Stimulated activated CD4-positive, alpha-beta T cell treated with anti-CD3 and anti-CD28 coated beads, Interleukin-4, amount 100 ng/mL, for 1 hour (primary cell): ENCODE measurements at places on chromosomes 7 and 10.

GRCh38 chr10:775245-776075, 86.0 kb upstream of the DIP2C start:
- no peak for DNase-seq

GRCh38 chr7:113561446-113561845, 357.4 kb downstream of the PPP1R3A start:
- no peak for DNase-seq

GRCh38 chr7:2387897-2388636, 15.3 kb upstream of the CHST12 start:
- no peak for DNase-seq

DNA sequence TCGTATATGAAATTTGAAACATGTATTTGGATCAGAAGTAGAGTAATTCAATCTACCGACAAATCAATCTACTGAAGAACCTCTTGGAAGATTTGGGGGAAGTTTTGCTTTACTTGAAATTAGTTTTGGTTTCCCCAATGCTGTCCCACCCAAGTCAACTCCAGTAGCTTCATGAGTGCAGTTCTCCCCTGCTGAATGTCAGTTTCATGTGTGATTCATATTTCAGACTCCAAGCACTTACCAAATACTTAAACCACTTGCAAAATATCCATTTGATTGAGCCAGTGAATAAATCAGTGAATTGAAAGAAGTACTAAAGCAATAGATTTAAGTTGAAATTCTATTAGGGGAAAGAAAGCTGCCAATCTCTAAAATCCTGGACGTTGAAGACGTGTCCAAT, 9.3 kb downstream of the CALML5 start:
- no peak for DNase-seq

- no peak for DNase-seq
Measured at GRCh38 chr10:43599333-43599732, 6.9 kb upstream of the ZNF485 start.

DNA sequence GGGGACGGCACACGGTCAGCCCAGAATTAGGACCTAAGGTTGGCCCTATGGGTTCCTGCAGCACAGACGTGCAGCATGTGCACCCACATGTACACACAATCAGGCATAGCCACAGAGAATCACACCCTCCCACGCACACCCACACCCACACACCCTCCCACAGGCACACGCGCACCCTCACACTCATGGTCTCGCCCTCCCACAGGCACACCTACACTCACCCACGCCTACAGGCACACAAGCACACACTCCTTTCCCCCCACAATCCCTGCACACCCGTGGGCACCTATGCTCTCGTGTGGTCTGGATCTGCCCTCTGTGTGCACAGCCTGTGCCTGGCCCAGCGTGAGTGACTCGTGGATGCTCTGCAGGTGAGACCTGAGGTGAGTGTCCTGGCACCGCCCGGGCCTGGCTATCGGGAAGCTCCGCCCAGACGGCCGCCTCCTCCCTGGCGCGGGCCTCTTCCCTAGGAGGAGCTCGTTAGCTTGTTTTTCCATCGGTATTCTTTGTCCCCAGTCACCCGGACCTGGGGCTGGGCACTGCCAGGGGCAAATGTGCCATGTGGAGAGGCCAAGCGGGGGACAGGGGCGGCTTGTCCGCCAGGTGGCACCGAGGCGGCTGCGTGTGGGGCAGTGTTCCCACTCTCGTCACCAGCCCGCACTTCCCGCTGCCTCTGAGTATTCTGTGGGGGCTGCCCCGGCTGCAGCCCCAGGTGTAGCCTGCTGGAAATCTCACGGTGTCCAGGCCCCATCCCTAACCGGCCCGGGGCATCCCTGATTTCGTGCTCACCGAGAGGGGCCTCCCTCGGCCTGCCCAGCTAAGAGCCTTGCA, 110.2 kb upstream of the FAM20C start:
- no peak for DNase-seq

GRCh38 chr7:24026351-24026750, 257.6 kb upstream of the NPY start:
- DNase-seq, result no peak

- DNase-seq, result no peak
Measured at GRCh38 chr10:85979598-85979997, 387.0 kb downstream of the GRID1 start.

DNA sequence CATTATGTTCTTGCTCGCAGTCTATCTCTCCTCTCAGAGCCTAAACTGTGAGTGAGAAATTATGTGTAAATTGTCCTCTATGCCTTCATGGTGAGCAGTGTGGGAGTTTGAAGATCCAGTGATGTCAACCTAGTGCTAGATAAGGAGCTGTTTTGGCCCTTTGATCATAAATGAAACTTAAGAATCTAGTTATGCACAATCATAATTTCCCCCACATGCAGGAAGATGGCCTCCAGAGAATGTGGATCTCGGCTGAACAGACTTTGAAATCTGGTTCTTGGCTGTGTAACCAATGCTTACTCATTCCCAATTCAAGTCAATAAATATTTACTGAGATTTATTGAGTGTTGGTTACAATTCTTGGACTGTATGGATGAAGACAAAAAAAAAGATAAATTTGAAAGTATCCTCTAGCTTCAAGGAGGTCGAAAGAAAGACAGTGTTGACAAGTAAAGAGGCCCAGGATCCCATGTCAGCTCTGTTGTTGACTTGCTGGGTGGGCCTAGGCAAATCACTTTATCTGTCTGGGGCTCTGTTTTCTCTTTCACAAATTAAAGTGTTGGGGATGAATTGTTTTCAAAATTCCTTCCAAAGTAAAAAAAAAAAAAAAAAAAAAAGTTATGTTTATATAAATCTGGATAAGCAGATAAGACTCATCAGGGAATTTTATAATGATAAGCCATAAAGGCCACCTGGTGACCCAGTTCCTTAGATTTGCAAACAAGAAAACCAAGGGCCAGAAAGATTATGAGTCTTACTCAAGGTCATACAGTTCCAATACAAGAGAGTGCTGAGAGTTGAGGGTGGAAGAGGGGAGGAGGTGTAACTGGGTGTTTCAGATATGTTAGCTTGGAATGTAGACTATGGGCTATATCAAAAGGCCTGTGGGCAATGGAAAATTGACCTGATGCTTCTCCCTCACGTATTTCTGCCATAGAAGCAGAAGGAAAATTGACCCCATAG, 969.9 kb downstream of the KCNMA1 start:
- no peak for DNase-seq

DNA sequence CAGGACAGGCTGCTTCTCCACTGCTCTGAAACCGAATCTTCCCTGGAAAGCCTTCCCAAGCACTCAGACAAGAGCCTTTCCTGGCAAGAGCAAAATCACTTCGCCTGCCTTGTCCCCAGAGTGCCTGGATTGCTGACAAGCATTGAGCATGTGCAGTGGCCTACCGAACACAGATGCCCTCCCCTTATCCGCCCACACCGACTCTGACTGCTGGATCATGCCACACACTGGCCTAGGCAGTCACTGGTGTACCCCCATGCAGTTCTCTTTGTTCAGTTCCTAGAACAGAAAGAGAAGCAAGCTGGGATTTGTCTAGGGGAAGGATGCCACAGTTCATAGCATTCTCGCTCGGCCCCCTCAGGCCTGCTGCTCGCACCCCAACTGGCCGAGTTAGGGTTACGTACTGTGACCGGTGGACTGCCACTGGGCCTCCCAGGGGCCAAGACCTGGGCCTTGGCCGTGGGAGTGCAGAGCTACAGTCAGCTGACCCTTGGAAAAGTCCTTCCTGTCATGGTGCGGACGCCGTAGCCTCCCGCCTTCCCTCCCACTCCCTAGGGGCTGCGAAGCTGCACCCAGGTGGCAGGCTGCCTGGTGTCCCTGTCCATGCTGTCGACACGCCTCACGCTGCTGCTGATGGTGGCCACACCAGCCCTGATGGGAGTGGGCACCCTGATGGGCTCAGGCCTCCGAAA, 6.9 kb downstream of the ABCB8 start:
- DNase-seq, result no peak

DNA sequence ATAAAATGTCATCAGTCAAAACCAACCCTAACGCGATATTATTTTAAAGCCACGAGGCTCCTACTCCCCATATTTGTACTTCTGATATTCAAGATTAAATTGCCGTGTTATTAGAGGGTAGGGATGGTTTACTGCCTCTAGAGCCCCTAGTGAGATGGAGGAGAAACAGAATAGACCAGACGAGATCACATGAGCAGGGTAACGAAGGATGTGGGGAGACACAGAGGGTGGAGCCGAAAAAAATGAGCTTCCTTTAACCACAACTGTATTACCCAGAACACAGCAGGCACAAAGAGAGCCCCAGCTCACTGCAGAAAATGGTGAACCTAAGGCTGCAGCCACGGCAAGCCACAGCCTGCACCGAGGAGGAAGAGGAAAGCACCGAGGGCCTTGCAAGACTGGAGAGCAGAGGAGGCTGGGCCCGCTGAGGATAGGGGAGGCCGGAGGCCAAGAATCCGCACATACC, 14.3 kb downstream of the ZC3HAV1 start:
- DNase-seq, result peak; percentile 48

DNA sequence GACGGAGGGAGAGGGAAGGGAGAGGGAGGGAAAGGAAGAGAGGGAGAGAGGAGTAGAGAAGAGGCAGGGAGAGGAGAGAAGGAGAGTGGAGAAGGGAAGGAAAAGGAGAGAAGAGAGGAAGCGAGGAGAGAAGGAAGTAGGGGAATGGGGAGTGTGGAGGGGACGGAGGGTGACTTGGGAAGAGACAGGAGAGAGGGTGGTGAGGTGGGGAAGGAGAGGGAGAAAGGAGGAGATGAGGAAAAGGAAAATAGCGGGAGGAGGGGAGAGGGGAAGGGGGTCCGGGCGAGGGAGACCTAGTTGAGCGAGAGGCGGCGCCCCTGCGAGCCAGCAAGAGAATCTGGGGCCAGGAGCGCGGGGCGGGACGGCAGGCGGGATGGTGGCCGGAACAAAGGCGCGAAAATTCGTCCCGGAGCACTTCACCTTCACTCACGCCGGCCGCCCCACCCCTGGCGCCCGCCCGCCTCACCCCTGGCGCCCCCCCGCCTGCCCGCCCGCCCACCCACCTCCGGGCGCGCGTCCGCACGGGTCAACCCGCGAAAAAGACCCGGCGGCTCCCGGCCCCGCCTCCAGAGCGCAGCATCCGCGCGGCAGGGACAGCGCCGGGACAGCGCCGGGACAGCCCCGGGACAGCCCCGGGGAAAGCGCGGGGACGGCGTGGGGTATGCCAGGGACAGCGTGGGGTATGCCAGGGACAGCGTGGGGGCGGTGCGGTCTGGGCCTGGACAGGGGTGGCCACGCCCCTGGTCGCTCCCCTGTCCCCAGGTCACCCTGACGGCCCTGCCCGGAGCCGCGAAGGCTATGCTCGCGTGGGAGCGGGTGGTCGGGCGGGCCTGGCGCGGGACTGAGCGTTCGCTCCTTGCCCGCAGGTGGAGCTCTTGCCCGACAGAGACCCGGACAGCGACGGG, 4.2 kb downstream of the VSTM2A start:
- no peak for DNase-seq

- no peak for DNase-seq
Measured at GRCh38 chr7:7970531-7971307, 2.1 kb downstream of the GLCCI1 start.

DNA sequence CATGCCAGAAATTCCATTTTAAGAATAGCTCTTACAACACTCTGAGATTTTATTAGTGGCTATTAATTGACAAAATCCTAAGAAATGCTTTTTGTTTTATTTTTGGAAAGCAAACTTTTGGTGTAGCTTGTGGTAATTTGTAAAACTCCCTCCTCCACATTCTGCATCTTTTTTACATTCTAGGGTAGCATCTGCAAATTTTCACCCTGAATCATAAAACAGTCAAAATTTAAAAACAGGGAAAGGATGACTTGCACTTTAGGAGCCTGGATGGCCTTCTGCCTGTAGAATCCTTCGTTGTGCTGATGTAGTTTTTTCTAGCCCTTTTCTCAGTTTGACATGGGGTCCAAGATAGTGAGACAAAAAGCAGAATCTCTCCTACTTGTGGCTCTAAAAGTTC, 316.1 kb downstream of the ADRA2A start:
- no peak for DNase-seq

DNA sequence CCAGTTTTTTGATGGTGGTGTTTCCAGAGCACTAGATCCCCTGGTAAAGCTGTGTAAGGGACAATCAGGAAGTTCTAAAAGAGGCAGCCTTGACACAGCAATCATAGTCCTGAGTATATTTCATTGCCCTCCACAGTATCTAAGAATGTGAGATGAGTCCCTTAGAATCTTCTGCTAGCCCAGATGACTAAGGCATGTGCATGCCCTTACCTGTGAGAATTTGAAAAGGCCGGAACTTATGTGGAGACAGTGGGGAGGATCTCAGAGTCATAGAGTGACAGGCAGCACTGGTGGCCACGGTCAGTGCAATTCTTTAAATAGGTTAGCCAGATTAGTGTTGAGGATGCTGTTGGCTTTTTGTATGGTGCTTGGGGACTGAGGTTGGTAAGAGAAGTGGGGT, 361.4 kb upstream of the VSTM2A start:
- DNase-seq, result no peak
